ENCODE measurements at places on chromosomes 7 and 10. TPM values are rescaled to one million over a fixed set of nuclear protein-coding genes. Genes with fewer than 3 reads are reported as not detected.

FAM25C gene
- total RNA-seq, result not detected

ASB15 gene
- total RNA-seq, result not detected

PON1 gene
- not detected for total RNA-seq

SCIN gene
- total RNA-seq, result 0.98 TPM

ITPRID1 gene
- 1.5 TPM for total RNA-seq

CELF2 gene
- total RNA-seq, result 129 TPM

MSS51 gene
- total RNA-seq, result 1.7 TPM

NKX1-2 gene
- 0.25 TPM for total RNA-seq

CCL24 gene
- total RNA-seq, result not detected

SRRM3 gene
- 8.1 TPM for total RNA-seq

ACTL6B gene
- 99.6 TPM for total RNA-seq

RHBDD2 gene
- 32.0 TPM for total RNA-seq

GRID1 gene
- total RNA-seq, result 8.6 TPM

GDF2 gene
- total RNA-seq, result not detected

VSTM2A gene
- total RNA-seq, result 56.8 TPM

HOXA5 gene
- not detected for total RNA-seq

SPAG6 gene
- 1.2 TPM for total RNA-seq

ADRA2A gene
- total RNA-seq, result 24.6 TPM

MEIG1 gene
- total RNA-seq, result not detected

MNX1 gene
- total RNA-seq, result not detected

SLC26A3 gene
- total RNA-seq, result not detected

VGF gene
- 10.1 TPM for total RNA-seq

DGKI gene
- total RNA-seq, result 92.0 TPM

ELAPOR2 gene
- total RNA-seq, result 22.4 TPM

PARD3 gene
- total RNA-seq, result 13.3 TPM

SLC13A1 gene
- total RNA-seq, result not detected

TFR2 gene
- 3.9 TPM for total RNA-seq

SPDYE2B gene
- total RNA-seq, result not detected

PDLIM1 gene
- 2.0 TPM for total RNA-seq

OR9A2 gene
- total RNA-seq, result 0.49 TPM

TMEM72 gene
- total RNA-seq, result not detected

CHN2 gene
- total RNA-seq, result 69.3 TPM

PDZD8 gene
- total RNA-seq, result 22.9 TPM

Measured in temporal lobe (tissue), 4 donors.